ENCODE measurements at places on chromosomes 2 and 18. TPM values are rescaled to one million over a fixed set of nuclear protein-coding genes. Genes with fewer than 3 reads are reported as not detected.

GRCh38 chr2:138187221-138187620, 222.9 kb downstream of the HNMT start:
- H3K27ac ChIP-seq: no peak overlapping the region
- no peak overlapping the region for H3K4me3 ChIP-seq
- H3K36me3 ChIP-seq: no peaks in the 10 kb centered on the region

Gene SCN7A
- 40.0 TPM for total RNA-seq

Gene SERPINB5
- total RNA-seq: not detected

Gene RPRM
- 34.8 TPM for total RNA-seq

Gene FAM237A
- total RNA-seq: not detected
